ENCODE measurements at places on chromosomes 7 and 10. TPM values are rescaled to one million over a fixed set of nuclear protein-coding genes. Genes with fewer than 3 reads are reported as not detected.

DNA sequence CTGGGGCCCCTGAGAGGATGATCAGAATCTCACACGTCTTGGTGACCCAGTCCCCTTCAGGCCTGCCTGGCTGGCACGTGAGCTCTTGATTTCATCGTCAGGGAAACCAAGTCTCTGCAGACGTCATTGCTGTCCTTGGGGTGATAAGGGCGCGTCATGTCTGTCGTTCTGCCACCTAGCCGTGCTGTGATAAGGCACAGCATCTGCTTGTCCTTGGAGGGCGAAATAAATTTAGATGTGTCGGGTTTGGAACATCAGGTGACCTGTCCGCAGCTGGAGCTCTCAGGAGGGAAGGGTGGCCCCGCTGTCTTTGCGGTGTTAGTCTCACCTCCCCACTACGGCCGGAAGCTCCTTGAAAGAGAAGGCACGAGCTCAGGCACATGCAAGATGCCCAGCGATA, 129.2 kb downstream of the GRK5 start:
- no peak for DNase-seq

- DNase-seq: no peak
Observed at GRCh38 chr10:77629775-77630506, 7.7 kb downstream of the KCNMA1 start.

DNA sequence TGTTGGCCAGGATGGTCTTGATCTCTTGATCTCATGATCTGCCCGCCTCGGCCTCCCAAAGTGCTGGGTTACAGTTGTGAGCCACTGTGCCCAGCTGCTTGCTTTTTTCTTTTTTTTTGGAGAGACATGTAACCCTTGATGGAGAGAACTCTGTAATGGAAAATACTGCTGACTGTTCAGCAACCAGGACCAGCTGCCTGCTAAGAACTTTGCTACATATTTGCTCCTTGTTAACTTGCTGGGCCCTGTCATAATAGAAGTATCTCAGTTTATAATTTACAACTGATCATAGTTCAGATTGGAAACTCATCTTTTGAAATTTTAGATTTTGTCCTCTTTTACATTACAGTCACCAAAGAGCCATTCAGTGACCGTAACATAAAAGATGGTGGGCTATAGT, 34.9 kb downstream of the TASOR2 start:
- no peak for DNase-seq

GRCh38 chr7:50962281-50962883, 179.7 kb upstream of the GRB10 start:
- DNase-seq: no peak

DNA sequence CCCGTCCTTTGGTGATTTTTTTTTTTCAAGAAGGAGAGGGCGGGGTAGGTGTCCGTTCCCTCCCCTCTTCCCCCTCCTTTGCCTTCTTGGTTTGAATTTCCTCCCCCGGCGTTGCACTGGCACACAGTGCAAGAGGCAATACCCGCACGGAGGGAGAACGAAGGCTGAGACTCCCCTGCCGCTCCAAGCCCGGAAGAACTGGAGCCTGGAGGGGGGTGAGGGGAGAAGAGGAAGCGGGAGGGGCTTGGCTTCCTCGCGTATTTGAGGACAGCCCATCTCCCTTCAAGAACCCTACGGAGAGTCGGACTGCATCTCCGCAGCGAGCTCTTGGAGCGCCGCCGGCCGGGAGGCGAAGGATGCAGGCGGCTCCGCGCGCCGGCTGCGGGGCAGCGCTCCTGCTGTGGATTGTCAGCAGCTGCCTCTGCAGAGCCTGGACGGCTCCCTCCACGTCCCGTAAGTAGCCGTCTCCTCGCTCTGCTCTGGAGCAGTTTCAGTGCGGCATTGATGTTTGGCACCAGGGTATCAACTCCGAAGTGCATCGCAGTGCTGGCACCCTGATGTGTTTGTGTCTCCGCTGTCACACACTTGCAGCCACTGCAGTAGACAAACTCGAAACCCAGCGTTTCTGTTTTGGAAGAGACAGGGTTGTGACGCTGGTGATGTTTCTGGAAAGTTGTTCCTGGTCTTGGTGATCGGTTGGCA, at the start of gene CNTNAP2:
TSS of gene CNTNAP2 (plus strand) at position 281 of the 702 bp plus-strand sequence. CDS start at position 357, 76 bp downstream.
- DNase-seq: no peak

- no peak for DNase-seq
Observed at GRCh38 chr10:6729071-6729774, 149.1 kb upstream of the PRKCQ start.

DNA sequence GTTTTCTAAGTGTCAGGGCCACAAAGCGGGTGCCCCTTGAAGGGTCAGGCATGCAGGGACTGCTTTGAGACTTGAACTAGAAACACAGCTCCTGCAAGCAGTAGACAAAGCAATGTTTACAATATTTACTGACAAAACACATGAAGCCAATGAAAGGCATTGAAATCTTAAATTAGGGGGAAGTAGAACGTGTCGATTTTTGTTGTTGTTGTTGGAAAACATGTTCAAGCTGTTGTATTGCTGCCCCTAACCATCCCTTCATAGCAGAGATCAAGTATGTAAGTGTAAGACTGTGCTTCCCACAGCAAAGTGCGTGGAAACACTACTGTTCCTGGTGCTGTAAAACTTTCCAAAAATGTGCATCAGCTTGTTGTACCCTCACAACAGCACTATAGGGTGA, 131.6 kb upstream of the MGMT start:
- DNase-seq: no peak

- no peak for DNase-seq
Observed at GRCh38 chr7:9958486-9958885, 1015.2 kb upstream of the PHF14 start.

The CALCR gene
- not detected for total RNA-seq

DNA sequence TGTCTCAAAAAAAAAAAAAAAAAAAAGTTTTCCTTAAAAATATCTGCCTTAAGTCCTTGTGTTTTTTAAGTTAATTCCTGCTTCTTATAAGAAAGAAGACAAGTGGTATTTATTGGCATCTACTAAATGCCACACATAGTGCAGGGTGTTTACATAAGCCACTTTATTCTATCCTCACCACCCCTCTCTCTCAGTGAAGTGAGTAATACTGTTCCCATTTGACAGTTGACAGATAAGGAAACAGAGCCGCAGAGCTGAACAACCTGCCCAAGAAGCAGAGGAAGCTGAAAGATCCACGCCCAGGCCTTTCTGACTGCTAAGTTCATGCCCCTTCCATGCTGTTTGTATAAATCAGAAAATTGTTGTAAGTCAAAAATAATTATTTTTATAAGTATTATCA, 54.1 kb downstream of the ABLIM1 start:
- no peak for DNase-seq

GRCh38 chr10:43237128-43237527, 29.7 kb downstream of the RASGEF1A start:
- no peak for DNase-seq

The ANKRD61 gene
- total RNA-seq: not detected

Measured in activated naive CD8-positive, alpha-beta T cell treated with anti-CD3 and anti-CD28 coated beads, Interleukin-2, amount 10 ng/mL, durations not matched to agents 7 days and 5 days (primary cell).